ENCODE measurements at places on chromosomes 12 and 14. TPM values are rescaled to one million over a fixed set of nuclear protein-coding genes. Genes with fewer than 3 reads are reported as not detected.

The STAB2 gene
- 0.30 TPM for polyA plus RNA-seq

The CACNA2D4 gene
- 2.0 TPM for polyA plus RNA-seq

The PLEKHD1 gene
- 0.06 TPM for polyA plus RNA-seq

The NPAS3 gene
- polyA plus RNA-seq, result 0.26 TPM

The IRF9 gene
- 42.5 TPM for polyA plus RNA-seq
